ENCODE measurements at places on chromosomes 12 and 14. TPM values are rescaled to one million over a fixed set of nuclear protein-coding genes. Genes with fewer than 3 reads are reported as not detected.

The WSCD2 gene
- 0.05 TPM for total RNA-seq

The PYGL gene
- total RNA-seq: 173 TPM

The MANSC1 gene
- total RNA-seq: 0.20 TPM

The KRT73 gene
- not detected for total RNA-seq

The ACVRL1 gene
- 2.5 TPM for total RNA-seq
